ENCODE measurements at places on chromosomes 16 and 17.
A peak's percentile ranks its signal among the peaks of the same experiment; 100 is the strongest.

DNA sequence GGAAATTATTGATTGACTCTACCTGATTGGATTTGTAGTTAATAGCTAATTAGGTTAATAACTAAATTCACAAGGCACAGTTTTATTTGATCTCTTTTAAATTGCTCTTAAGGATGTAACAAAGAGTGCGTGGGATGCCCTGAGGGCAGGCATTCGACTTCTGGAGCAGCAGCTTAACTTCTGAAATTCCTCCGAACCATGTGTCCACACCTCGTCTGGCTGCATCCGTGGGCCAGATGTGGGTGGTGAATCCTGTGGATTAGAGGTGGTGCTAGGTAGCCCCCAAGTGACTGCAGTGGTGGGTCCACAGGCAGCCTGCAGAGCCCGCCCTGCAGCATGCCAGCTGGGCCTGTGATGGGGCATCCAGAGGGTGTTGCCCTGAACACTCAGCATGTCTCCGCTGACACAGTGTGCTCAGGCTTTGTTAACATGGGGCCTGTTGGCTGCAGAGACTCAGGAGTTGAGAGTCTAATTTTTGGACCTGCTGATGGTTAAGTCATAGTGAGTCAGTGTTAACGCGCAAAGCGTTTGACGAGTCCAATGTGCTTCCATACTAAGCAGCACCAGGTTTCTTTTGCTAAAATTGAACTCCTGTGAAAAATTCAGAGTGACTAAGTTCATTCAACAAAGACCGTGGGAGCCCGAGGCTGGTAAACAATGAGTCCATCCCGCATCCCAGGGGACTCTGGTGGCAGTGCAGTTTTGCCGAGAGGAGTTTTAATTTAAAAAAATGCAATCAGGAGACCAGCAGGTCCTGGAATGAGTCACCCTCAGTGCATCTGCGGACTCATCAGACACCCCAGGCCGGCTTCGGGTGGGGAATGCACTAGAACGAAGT, 3.8 kb upstream of the NPB start:
- no peak for DNase-seq

DNA sequence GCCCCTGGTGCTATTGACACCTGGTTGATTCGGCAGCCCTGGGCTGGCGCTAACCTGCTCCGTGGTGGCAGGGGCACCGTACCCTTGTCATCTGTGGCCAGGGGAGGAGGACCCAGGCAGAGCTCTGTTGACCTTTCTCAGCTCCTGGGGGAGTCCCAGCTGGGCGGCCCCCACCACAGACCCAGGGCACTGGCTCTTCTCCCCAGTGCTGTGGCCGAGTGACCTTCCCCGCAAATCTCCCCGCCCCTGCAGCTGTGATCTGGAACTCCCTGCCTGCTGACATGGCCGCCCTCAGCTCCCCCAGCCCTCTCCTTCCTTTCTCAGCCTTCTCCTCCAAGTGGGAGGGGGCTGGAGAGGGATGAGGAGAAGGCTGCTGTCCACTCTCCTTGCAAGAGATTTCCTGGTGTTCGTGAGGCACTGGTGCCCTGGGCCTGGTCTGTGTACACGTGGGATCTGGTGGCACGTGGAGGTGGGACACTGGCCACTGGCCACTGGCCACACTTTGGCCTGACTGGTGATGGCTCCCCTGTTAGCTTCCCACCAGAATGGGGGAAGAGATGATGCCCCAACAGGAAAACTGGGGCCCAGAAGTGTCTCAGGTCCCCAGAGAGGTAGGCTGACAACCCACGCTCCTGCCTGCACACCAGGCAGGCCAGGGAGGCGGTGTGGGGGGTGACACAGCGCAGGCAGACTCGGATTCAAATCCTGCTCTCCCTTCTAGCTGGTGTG, 8.2 kb downstream of the FMNL1 start:
- DNase-seq = peak; percentile 22

- DNase-seq = no peak
Measured at GRCh38 chr16:50839356-50839755, 97.5 kb downstream of the CYLD start.

- DNase-seq = no peak
Measured at GRCh38 chr17:75878174-75878998, at the start of gene TRIM47. Gene TRIM47, minus strand, starts transcription at chr17:75878581. Its CDS starts 33 bp downstream, at chr17:75878548.

- DNase-seq = no peak
Measured at GRCh38 chr16:11016993-11017392, 72.6 kb downstream of the CLEC16A start.

DNA sequence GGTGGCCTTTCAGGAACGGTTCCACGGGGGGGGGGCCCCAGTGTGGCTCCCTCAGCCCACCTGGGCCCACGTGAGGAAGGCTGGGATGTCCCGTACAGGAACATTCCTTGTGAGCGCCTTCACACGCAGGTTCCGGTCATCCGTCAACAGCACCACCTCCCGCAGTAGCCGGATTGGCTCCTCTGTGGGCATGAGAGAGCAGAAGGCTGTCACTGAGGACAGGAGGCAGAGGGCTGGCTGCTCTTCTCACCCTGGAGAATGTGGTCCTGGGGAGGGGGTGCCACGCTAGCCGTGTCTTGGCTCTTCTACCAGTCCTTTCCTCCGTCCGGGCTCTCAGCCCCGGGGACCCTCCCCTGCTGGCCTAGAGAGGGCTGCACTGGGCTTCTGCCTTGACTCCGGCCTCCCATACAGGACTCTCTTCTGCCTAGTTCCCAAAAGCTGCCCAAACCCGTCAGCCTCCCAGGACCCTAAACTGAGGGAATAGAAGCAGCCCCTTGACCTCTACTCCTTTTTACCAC, 6.6 kb downstream of the HIC1 start:
- no peak for DNase-seq
